ENCODE measurements at places on chromosomes 12 and 14.

- no peak for DNase-seq
These were observed 21.5 kb downstream of the LMNTD1 start for GRCh38 chr12:25531502-25532052.

GRCh38 chr12:124045671-124046455 lies 72.8 kb downstream of the ZNF664 start:
- no peak for DNase-seq

- DNase-seq: no peak
These were observed 339.8 kb downstream of the PCNX1 start for GRCh38 chr14:71247106-71247505.

DNA sequence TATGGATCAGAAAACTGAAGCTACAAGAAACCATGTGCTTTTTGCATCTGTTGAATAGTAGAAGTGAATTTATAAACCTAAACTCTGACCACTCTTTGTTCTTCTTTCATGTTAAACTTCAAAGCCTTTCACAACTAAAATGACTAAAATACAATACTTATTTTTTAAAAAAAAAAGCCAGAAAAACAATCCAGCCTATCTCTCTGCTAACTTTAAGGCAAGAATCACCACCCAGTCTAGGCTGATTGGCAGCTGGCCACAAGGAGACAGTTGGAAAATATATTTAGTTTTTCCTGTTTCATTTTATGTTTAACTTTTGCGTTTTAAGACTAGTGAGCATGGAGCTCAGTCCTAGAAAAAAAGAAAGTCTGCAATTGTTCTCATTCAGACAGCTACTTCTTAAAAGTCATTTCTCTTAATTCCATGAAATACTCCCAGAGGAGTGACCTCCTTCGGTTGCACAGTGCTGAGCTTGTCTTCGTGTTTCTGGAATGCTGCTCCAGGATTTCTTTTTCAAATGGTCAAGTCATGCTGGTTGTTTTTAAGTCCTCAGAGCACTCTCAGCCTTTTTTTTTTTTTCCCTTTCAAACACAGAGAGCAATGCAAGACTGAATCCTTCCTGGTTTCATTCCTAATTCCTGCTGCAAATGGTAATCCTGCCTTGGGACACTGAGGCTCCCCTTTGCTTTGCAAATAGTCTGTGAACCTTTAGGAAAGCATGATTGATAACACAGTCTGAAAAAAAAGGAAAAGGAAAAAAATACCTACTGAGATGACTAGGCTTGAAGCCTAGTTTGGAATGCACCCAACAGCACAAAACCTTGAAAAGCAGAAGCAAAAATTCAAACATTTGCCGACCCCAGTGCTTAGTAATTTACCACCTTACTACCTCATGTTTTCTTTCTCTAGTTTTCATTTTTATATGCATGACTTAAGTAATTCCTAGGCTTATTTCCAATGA lies 233.3 kb upstream of the DAAM1 start:
- no peak for DNase-seq

DNA sequence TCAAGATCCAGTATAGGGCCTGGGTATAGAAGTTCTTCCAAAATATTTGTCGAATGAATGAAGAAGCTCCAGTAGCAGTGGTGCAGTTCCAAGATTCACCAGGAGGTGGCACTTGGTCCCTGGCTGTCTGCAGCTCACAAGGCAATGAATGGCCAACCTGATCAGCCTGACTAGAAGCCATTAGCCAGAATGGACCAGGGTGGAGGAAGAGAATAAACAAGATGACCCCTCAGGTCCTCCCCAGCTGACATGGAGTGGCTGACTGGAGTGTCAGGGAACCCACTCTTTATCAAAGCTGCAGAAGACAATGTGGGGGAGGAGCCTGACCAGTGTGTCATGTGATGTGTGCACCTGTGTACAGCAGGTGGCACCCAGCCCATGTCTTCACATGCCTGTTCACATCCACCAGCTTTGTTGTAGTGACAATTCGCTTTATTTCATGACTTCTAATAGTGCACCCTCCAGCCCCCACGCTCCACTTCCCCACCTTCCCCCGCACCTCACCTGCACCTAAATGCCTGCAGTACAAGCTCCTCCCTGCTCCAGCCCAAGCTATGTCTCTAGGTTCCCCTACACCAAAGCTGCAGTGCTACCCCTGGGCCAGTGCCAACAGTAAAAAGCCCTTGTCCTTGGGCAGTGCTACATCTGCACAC lies 3.0 kb downstream of the LTBP2 start:
- peak; percentile 75 for DNase-seq

DNA sequence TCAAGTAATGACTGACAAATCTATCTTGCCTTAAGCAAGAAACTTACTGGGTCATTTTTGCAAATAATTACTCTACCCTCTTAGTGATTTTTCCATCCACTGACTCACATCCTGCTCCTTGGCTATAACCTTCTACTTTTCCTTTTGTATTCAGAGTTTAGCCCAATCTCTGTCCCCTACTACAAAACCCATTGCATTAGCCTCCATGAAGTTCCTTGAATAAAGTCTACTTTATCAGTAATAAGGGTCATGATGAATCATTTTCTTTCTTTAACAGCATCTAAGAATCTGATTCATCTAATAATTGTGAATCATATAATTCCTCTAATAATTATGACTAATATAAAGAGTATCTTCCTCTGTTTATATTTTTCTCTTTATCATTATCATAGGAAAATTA lies 132.6 kb downstream of the NTS start:
- DNase-seq: no peak

GRCh38 chr12:118259079-118259478 lies 113.6 kb downstream of the TAOK3 start:
- no peak for DNase-seq

DNA sequence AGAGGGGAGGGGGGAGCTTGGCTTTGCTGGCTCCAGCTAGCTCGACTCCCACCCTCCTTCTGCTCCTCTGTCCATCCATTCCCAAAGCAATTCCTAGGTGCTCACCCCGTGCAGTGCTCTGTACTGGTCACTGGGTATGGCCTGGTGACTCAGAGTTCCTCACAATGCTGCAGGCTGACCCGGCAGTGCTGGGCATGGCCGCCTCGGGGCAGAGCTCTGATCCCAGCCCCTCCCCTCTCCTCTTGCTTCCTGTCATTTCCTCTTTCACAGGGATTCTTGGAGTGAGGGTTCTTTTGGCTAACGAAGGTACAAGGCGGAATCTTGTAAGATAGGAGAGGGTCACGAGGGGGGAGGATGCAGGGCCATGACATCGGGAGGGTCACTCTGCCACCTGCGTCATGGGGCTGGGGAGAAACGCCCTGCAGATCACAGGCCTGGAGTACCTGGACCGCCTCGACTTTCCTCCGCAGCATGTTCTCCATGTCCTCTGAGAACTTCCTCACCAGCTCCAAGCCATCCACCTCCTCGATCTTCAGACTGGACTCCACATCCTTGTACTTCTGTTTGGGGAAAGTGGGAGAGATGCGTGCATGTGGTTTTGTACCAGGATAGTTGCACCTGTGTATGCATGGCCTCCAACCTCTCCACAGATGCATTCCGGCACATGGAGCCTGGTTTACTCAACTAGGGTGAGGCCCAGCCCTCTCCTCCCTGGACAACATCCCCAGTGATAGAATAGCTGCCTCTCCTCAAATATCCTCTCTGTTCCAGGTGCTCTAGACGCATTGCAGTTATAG lies 5.7 kb downstream of the CACNA2D4 start:
- DNase-seq: no peak

DNA sequence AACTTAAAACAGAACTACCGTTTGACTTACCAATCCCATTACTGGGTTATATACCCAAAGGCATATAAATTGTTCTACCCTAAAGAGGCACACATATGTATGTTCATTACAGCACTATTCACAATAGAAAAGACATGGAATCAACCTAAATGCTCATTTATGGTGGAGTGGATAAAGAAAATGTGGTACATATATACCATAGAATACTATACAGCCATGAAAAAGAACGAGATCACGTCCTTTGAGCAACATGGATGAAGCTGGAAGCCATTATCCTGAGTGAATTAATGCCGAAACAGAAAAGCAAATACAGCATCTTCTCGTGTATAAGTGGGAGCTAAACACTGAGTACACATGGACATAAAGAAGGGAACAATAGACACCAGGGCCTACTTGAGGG lies 31.8 kb downstream of the TMEM229B start:
- no peak for DNase-seq

GRCh38 chr12:39426636-39427240 lies 16.2 kb downstream of the KIF21A start:
- no peak for DNase-seq

DNA sequence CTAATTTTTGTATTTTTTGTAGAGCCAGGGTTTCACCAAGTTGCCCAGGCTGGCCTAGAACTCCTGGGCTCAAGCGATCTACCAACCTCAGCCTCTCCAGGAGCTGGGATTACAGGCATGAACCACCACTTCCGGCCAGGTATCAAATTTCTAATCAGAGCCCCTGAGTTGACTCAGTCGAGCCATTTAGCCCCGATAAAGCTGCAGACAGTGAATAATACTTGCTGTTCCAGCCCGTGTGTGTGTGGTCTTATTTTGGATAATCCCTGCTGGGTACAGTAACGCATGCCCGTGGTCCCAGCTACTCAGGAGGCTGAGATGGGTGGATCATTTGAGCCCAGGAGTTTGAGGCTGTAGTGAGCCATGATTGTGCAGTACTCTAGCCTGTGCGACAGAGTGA lies 57.0 kb downstream of the TEAD4 start:
- no peak for DNase-seq

DNA sequence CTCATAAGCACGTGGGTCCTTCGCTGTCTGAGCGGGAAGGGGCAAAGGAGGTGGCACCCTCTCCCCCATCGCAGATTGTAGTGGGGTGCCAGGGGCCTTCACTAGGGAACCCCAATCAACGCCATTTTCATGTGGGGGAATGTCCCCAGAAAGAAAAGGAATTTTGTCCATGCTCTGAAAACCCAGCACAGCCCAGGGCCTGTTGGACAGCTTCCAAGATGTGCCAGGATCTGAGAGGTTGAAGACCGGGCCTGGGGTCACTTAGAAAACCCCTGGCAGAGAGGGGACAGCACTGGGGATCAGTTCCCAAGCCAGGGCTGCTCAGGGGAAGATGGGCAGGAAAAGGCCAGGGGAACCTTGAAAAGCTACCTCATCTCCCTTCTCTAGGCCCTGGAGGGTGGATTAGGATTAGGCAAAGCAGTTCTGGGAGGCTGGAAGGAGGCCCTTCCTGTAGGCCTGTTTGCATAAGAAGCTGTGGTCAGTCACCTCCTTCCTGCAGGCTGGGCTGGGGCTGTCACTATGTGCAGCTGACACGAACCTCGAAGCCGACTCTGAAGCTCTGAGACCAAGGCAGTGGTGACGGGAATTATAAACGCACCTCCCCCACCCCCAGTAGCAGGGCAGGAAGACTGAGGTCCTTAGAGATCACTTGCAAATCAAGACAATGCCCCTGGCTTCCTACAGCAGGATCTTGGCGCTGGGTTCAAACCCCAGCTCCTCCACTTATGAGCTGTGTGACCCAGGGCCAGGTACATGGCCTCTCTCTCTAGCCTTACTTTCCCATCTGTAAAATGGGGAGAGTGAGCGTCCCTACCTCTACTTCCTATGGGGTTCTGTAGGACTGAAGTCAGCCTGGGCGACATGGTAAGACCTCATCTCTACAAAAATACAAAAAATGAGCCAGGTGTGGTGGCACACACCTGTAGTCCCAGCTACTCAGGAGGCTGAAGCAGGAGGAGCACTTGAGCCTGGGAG lies 29.0 kb downstream of the TESC start:
- DNase-seq: no peak

GRCh38 chr12:39627914-39628313 lies 8.3 kb upstream of the ABCD2 start:
- DNase-seq: no peak

DNA sequence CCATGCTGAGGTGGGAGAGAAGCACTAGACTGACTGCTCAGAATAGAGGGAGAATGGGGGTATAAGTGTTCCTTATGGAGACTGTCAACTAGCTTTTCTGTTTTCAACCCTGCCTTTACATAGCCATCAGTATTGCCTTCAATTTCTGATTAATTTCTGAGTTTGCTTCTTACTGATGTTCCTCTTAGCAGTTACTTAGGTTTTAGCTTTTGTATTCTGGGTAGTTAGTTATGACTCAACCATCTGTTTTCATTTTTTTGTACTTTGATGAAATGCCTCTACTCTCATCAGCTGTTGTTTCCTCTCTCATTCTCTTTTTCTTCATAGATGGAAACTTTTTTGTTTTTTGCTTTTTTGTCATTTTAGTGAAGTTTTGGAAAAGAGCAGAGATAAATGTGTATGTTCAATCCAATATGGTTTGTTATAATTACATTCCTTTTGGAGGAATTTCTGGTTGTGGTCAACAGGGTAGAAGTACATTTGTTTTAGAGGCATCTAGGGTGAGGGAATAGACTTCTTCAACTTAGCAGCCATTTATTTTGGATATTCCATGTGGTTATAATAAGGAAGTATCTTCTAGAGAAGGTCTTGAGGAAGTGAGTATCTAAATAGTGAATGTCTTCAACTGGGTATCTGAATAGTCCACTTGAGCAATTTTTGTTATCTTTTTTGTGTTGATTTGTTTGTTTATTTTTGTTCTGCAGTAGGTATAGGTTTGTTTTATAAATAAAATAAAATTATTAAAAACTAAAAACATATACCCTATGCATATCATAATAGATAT lies 29.6 kb downstream of the PMCH start:
- no peak for DNase-seq

DNA sequence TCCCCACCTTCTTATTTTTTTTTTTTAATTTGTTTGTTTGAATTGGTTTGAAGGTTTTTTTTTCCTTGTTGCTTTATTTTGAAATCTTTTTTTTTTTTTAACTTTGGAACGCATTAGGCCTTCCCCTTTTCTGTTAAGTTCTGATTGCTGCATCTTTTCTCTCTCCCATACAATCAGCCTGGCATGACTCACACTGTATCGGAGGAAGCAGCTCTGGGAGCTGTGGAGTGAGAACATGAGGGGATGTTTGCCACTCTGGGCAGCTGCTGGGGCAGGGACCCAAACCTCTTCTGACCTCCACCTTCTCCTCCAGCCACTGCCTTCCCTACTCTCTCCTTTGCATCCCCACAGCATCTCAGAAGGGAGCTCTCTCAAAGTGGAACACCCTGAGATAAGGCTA lies 160.3 kb upstream of the FKBP4 start:
- no peak for DNase-seq

GRCh38 chr14:75213172-75213571 lies 36.8 kb upstream of the TMED10 start:
- DNase-seq: no peak

DNA sequence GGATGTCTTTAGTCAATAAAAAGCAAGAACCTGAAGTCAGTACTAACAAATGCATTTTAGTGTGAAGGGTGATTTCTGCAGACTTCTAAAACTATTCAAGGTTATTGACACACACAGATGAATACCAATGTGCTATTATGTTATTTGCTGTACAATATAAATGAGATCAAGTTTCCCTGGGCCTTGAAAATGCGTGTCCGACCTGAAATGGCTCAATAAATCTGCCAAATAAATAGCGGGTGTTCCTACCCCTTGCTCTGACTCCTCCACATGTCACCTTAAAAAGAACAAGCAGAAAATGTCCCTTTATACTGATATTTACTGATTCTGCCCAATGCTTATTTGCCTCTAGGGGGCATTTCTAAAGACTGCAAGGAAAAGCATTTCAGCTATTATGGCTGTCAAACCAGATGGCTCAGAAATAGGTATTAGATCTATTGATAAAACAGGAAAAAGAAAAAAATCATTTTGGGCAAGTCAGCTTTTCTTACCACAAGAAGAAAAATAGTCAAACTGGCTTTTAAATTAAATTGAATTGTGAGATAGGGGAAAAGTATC lies 367.3 kb upstream of the KITLG start:
- no peak for DNase-seq

- no peak for DNase-seq
These were observed 40.1 kb upstream of the CISTR start for GRCh38 chr12:53791735-53792326.

GRCh38 chr12:123571343-123571813 lies 13.0 kb upstream of the TMED2 start:
- no peak for DNase-seq

GRCh38 chr14:68109132-68109900 lies 289.7 kb downstream of the RAD51B start:
- no peak for DNase-seq
